ENCODE measurements at places on chromosomes 6 and 20.

GRCh38 chr6:34051331-34051919 is 94.5 kb downstream of the GRM4 start:
- DNase-seq: no peak

- DNase-seq: no peak
These were observed 43.7 kb upstream of the ADTRP start for GRCh38 chr6:11822346-11822745.

DNA sequence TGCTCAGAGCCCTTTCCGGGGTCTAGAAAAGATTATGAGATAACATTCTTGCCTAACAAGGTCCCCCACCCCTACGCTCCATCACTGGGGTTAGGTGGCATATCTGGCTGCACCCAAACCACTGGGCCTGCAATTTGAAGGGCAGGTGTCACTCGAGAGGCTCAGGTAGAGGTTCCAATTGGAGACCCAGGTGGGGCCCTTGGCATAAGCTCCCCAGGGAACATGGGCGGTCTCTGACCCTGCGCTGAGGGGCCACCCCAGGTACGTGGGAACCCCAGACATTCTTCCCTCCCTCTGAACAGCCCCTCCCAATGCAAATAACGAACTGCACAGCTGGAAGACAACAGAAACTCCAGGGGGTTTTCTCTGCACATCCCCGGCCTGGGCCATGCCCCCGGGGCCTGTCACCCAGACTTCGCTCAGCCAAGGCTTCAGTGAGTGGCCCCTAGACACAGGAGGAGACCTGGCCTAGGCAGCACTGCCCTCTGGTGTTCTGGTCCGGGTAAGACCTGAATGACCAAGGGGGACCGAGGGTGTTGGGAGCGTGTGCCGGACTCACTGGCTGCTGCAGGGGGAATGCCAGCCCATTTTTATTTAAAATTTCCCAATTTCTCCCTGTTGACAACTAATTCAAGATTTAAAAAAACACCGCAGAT is 47.5 kb downstream of the DSTN start:
- DNase-seq: no peak

DNA sequence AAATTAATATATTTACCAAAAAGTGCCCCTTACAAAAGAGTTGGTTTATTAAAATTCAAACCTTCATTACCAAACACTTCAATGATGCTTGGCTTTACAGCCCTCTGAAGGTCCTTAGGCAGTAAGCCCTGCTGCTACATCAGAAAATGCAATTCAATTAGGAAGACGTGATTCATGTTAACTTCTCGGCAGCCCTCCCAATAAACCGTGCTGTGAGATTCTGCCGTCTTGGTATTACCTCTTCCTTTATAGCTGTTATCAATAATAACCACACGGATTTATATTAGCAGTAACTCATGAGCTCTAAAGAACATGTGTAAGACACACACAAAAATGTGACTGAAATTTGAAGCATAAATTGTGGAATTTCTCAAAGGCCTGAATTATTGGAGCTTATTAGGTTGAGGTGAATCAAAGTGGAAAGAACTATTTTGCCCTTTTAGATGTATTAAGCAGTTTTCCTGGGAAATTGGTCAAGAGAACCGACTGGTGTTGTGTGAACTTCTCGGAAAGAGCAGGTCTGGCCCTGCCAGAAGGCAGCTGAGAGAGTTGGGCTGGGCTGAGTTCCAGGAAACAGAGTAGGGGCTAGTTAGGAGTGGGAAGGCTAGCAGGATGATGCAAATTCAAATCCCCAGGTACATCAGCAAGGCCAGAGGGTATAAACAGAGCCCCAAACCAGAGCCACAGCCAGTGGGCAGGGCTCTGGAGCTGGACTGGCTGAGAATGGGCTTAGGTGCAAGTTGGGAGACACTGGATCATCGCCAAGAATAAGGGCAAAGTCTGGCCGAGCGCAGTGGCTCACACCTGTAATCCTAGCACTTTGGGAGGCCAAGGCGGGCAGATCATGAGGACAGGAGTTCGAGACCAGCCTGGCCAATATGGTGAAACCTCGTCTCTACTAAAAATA is 33.1 kb downstream of the FGD2 start:
- no peak for DNase-seq

GRCh38 chr20:59752101-59752586 is 147.8 kb downstream of the PHACTR3 start:
- no peak for DNase-seq

- no peak for DNase-seq
These were observed 121.9 kb downstream of the CFAP61 start for GRCh38 chr20:20174089-20174835.

GRCh38 chr6:18047406-18047805 is 60.0 kb upstream of the KIF13A start:
- no peak for DNase-seq

DNA sequence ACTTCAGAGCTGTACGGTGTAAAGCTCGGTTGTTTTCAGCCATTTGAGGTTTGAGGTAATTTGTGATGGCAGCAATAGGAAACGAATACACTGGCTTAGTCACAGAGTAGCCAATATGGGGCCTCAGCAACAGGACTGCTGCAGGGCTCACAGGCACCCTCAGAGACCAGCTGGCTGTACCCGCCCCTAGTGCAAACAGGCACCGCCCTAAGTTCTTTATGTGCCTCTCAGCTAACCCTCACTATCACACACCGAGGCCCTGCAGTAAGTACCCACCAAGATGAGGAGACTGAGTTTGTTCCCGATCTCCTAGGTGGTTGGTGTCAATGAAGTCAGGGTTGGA is 11.2 kb upstream of the SERPINB9 start:
- DNase-seq: no peak

GRCh38 chr6:39280247-39280731 is 33.9 kb downstream of the KCNK17 start:
- DNase-seq: no peak

DNA sequence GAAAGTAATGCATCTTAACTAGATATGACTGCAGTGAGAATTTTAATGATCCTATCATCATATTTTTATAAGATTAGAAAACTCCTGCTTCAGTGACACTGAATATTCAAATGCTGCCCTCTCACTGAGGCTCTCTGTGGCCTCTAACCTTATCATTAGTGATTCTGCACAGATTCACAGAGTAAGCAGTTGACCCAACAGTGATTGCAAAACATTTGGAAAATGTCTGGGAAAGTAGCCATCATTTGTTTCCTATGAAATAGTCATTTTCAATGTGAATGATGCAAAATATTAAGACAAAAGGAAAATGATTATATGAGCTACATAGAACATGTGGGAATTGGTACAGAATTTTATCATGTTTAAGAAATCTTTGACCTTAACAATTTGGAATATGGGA is 210.3 kb downstream of the TBX18 start:
- no peak for DNase-seq

DNA sequence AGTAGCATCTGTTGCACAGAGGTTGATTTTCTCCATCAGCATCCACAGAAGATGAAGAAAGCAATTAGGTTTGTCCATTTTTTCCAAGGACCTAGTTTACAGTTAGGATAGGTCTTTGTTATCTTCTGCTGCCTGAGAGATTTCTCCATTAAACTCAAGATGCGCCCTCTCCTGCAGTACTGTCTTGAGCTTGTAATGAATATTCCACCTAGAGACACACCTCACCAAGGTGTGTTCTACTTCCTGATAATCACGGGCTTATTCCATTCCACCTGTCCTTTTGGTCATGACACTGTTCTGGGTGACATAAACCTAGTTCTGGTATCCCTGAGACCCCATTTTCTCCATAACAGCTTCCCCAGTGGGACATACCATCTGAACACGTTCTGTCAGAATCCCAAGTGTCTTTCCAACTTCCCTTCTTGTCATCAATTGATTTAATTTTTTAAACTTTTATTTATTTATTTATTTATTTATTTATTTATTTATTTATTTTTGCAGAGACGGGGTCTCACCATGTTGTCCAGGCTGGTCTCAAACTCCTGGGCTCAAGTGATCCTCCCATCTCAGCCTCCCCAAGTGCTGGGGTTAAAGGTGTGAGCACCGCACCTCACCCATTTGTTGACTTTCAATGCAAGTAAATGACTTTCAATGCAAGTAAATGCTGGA is 75.6 kb upstream of the HS3ST5 start:
- no peak for DNase-seq

GRCh38 chr6:111692327-111693164 is 86.9 kb upstream of the TRAF3IP2 start:
- DNase-seq: no peak

DNA sequence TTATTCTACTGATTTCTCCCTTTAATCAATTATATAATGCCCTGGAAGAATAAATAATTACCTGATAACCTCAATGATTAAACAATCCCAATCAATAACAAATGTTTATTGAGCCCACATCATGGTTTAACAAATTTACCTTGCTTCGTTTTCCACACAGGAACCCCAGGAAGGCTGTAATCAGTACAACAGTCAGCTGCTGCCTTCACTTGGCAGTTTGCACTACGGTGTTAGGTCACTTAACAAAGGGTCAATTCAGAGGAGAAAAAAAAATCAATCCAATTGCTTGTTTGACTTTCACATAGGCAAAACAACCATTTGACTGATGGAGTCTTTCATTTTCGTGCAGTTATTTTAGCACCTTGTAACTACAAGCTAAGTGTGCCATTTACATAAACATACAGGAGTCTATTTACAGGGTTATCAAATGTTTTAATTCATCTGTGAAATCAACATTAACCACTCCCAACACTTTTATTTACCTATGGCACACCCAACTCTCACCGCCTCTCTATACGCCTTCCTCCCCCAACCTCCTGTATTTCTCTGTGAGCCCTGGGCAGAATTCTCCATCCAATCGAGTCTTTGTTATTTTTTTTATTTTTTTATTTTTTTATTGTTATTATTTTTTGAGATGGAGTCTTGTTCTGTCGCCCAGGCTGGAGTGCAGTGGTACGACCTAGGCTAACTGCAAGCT is 140.4 kb upstream of the TAB2 start:
- DNase-seq: no peak

DNA sequence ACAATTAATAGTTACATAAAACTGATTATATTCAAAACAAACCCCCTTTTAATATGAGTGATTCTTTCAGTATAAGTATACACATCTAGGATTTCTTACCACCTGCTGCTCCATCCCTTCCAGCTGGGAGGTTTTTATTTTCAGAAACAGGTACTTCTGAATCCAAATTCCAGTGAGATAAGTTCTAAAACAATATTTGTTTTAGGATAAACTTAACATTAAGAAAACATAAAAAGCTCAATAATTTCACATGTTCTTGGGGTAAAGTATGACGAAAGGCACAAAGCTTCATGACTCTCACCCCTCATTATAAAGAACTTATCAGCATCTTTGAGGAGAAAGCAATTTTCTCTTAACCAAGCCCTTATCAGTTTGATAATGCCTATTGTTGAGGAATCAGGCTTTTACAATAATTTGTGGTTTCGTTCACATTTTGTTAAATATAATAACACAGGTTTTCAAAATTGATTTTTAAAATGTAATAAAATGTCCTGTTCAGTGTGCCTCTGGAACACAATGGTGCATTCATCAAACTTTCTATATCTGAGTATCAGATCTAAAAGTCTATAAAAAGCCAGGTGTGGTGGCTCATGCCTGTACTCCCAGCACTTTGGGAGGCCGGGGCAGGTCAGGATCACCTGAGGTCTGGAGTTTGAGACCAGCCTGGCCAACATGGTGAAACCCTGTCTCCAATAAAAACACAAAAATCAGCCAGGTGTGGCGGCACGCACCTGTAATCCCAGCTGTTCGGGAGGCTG is 4.3 kb downstream of the FAM217A start:
- DNase-seq: no peak

DNA sequence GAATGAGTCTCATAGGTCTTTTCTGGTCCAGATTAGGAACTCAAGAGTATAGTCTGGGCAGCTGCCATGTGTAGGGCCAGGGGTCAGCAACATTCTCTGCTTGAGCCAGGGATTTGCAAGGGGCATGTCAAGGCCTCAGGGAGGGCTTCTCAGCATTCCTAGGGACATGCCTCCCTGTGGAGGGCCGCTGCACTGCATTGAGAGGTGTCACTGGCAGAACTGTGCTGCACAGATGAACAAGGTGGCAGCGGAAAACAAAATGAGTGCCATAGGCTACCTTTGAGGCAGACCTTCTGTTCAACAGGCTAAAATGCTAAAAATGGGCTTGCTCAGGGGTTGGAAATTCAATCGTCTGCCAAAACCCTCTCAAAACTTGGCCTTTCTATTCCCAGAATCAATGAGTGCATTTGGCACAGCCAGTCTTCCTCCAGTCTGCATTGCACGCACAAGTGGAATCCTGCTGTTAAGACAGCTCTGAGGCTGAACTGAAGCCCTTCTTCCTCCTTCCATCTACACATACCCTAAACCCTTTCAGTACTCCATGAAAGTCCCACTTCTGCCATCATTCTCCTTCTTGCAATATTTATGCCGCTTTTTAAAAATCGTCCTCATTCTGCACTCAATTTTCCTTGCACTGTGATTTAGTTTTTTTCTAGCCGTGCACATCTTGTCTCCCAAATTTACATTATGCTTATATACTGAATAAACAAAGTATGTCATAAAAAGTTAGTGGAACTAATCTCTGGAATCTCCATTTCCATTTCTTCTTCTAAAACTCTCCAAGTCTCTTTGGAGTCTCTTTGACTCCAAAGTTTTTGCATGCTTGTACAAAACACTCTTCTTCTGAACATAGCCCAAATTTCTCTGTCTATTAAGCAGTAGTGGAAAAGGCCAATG is 51.7 kb downstream of the SLC26A8 start:
- DNase-seq: no peak

- DNase-seq: no peak
These were observed 5.0 kb downstream of the HLA-A start for GRCh38 chr6:29947077-29947980.

- no peak for DNase-seq
These were observed 600.6 kb downstream of the QKI start for GRCh38 chr6:164015088-164015484.

GRCh38 chr6:75206576-75207342 is 906 bp upstream of the COL12A1 start:
- no peak for DNase-seq

All from NCI-H1436 treated with DMSO at 0.1 percent for 48 hours (cell line).